ENCODE measurements at places on chromosomes 12 and 14.

GRCh38 chr12:30624009-30624408 is 71.7 kb downstream of the IPO8 start:
- no peak for DNase-seq

DNA sequence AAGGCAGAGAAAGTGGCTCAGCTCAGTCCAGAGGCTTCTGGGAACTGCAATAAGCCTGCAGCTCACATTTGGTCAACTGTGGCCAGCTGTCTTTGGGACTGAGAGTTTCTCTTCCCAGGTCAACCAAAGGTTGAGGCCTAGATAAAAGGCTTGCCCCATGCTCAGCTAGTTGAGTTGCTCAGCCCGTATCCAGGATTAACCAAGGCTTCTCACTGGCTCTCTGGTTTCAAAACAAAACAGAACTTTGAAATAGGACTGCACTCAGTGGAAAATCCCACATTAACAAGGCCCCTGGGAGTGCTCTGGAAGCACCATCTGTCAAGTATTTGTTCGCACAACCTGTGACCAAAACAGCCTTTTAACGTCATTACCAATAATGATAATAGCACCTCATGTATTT is 40.3 kb upstream of the NUAK1 start:
- DNase-seq = no peak

DNA sequence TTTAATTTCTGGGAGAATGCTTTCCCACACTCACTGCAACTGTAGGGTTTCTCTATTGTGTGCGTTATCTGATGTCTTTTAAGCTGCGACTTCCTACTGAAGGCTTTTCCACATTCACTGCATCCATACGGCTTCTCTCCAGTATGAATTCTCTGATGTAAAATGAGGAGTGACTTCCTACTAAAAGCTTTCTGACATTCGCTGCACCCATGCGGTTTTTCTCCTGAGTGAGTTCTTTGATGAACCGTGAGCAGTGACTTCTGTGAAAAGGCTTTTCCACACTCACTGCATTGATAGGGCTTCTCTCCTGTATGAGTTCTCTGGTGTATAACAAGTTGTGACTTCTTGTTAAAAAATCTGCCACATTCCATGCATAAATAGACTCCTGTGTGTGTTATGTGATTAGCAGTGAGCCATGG is 29.7 kb downstream of the ZNF605 start:
- DNase-seq = no peak

DNA sequence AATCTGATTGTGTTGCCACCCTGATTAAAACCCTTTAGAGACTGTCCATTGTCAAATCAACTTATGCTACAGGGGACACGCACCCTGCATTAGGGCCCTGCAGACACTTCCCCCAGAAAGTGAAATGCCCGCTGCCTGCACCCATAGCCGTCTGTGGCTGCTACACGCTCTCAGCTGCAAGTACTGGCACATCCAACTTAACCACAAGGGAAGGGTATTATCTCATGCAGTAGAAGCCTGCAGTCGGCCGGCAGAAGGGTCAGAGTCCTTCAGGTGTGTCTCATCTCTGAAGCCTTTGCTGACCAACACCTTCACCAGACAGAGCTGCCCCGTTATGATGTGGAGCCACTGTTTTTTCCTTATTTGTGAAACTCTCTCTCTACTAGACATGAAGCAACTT is 20.8 kb downstream of the CFAP251 start:
- no peak for DNase-seq

All from T follicular helper cell (primary cell).